ENCODE measurements at places on chromosomes 1 and 21. TPM values are rescaled to one million over a fixed set of nuclear protein-coding genes. Genes with fewer than 3 reads are reported as not detected.

DNA sequence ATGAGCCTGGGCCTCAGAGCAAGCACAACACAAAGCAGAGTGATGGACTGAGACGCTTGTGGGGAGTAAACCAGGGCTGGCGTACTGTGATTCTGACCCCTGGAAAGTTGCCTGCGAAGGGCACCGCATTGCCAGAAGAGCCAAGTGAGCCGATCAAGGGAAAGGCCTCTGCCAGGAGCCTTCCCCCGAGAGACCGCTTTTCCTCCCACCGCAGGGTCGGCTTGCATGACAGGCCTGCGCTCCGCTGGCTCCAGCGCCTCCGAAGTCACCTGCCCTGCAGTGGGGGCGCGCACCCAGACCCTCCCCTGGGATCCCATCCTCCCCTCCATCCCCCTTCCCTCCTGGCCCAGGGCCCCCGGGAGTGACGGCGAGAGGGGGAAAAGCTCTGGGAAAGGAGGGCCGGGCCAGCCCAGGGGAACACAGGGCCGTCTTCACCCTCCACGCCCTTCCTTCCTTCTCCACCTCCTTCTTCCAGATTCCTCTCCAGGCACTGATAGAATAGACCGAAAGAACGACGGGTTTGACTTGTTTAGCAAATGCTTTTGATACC, 165.0 kb downstream of the TRIM33 start:
- peak overlapping the region; percentile 37 for H3K4me3 ChIP-seq
- no peaks in the 10 kb centered on the region for H3K27me3 ChIP-seq

DNA sequence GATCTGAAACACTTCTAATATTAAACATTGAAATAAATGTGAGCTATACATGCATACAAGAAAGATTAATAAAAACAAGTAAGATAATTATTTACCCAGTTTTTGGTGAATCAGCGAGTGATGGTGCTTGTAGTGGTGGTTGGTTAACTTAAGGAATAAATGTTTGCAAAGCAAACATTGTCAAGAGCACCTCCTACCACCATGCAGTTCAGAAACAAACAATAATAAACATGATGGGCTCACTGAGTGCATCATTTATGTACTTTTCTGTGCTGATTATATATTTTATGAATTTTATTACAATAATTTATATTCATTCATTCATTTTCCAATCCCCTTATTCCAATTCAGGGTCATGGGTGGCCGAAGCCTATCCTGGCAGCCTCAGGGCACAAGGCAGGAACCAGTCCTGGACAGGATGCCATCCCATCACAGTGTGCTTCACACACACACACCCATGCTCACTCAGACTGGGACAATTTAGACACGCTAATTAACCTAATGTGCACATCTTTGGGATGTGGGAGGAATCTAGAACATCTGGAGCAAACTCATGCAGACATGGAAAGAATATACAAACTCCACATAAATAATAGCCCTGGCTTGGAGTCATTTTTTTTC, 57.8 kb downstream of the ZMYM4 start:
- no peak overlapping the region for H3K4me3 ChIP-seq
- no peak for DNase-seq
- no peaks in the 10 kb centered on the region for H3K27me3 ChIP-seq
- H3K27ac ChIP-seq, result no peak overlapping the region

DNA sequence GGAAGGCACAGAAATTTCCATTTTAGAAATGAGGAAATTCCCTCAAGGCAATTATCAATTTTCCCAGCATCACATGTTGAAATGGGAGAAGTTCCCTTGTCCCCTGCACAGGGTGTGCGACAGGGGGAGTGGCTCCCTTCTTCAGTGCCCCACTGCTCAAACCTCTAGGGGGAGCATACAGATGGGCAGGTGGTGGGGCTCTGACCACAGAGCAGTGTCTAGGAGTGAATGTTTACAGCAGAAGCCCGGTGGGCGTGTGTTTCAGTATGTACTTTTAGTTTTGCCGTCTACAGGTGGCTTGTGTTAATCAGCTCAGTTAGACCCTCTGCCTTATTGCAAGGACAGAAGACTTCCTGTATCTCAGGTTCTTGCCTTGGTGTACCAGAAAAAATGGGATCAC, 493.7 kb upstream of the PLXNA2 start:
- no peaks in the 10 kb centered on the region for H3K36me3 ChIP-seq
- H3K4me3 ChIP-seq, result no peak overlapping the region
- no peak for DNase-seq
- H3K27me3 ChIP-seq, result no peaks in the 10 kb centered on the region

DNA sequence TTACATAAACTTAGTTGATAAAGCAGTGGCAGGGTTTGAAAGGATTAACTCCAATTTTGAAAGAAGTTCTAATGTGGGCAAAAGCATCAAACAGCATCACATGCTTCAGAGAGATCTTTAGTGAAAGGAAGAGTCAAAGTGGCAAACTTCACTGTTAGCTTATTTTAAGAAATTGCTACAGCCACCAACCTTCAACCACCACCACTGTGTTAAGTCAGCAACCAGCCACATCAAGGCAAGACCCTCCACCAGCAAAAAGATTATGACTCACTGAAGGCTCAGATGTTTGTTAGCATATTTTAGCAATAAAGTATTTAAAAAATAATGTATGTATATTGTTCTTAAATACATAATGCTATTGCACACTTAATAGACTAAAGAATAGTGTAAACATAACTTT, 21.3 kb upstream of the MAGI3 start:
- no peaks in the 10 kb centered on the region for H3K36me3 ChIP-seq
- no peaks in the 10 kb centered on the region for H3K4me1 ChIP-seq
- DNase-seq, result no peak
- H3K27me3 ChIP-seq, result no peaks in the 10 kb centered on the region

GRCh38 chr21:44623575-44623974, 3.3 kb upstream of the KRTAP10-9 start:
- H3K27ac ChIP-seq, result no peak overlapping the region
- H3K4me1 ChIP-seq, result no peaks in the 10 kb centered on the region
- H3K4me3 ChIP-seq, result no peak overlapping the region
- DNase-seq, result no peak
- no peaks in the 10 kb centered on the region for H3K27me3 ChIP-seq
- no peaks in the 10 kb centered on the region for H3K36me3 ChIP-seq

DNA sequence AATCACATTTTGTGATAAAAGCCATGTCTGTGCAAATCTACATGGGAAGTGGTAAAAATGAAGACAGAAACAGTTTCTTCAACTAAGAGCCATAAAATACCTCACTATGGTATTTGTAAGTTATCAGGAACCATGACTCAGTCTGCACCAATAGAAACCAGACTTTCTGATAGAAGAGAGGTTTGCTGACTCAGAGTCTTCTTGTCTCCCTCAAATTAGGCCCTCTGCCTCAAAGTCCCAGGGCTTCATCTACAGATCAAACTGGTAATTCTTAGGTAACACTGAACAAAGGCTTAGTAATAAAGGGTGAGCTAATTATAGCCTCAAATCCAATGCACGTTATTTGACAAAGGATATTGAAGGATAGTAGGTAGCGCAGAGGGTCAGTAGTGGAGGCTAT, 30.9 kb upstream of the SSX2IP start:
- peak overlapping the region; percentile 58 for H3K27ac ChIP-seq
- H3K36me3 ChIP-seq, result no peaks in the 10 kb centered on the region
- H3K27me3 ChIP-seq, result no peaks in the 10 kb centered on the region
- DNase-seq, result no peak
- H3K4me3 ChIP-seq, result no peak overlapping the region
- H3K4me1 ChIP-seq, result peaks cover 6% of the 10 kb centered on the region

GRCh38 chr1:37752213-37752582, 12.7 kb downstream of the EPHA10 start:
- no peaks in the 10 kb centered on the region for H3K4me1 ChIP-seq
- no peaks in the 10 kb centered on the region for H3K27me3 ChIP-seq
- no peak for DNase-seq

DNA sequence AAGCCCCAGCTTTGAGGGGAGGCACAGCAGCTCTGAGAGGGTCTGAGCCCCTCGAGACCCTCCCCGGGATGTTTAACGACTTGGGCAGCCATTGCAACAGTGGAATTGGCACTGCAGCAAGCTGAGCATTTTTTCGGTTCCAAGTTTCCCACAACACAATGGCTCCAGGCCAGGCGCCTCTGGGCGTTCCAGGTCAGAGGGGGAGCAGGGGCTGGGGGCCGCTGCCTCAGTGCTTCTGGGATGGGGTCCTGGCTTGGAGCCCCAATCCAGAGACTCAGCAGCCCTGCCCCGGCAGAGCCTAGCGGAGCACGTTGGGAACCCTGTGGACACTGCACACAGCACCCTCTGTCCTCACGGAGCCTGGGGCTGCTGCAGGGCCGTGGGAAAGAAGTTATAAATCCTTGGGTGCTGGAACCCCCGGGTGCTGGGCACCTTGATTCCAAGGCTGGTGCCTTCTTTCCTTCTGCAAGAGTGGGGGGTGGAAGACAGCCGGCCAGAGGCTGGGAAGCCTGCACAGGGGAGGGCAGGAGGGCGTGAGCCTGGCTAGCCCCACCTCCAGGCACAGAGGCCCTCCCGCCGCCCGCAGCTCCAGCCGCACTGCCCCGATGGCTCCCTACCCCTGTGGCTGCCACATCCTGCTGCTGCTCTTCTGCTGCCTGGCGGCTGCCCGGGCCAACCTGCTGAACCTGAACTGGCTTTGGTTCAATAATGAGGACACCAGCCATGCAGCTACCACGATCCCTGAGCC, 50.1 kb downstream of the COL18A1 start:
- H3K4me1 ChIP-seq, result peaks cover 22% of the 10 kb centered on the region
- H3K27me3 ChIP-seq, result no peaks in the 10 kb centered on the region
- H3K27ac ChIP-seq, result no peak overlapping the region
- no peak for DNase-seq
- H3K36me3 ChIP-seq, result no peaks in the 10 kb centered on the region

DNA sequence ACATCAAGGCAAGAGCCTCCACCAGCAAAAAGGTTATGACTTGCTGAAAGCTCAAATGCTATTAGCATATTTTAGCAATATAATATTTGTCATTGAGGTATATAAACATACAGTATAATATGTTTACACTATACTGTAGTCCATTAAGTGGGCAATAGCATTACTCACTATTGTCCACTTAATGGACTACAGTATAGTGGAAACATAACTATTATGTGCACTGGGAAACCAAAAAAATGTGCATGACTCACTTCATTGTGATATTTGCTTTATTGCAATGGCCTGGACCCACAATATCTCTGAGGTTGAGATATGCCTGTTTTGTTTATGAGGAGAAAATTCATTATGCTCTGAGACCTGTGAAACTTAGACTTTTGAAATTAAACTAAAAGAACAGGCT, 300.0 kb downstream of the BARHL2 start:
- H3K36me3 ChIP-seq, result no peaks in the 10 kb centered on the region
- no peak overlapping the region for H3K4me3 ChIP-seq
- no peak overlapping the region for H3K27ac ChIP-seq
- no peak for DNase-seq

GRCh38 chr1:171477804-171478203, 7.5 kb upstream of the PRRC2C start:
- H3K36me3 ChIP-seq, result no peaks in the 10 kb centered on the region
- H3K4me1 ChIP-seq, result no peaks in the 10 kb centered on the region
- no peak overlapping the region for H3K4me3 ChIP-seq
- DNase-seq, result no peak
- H3K27me3 ChIP-seq, result no peaks in the 10 kb centered on the region

DNA sequence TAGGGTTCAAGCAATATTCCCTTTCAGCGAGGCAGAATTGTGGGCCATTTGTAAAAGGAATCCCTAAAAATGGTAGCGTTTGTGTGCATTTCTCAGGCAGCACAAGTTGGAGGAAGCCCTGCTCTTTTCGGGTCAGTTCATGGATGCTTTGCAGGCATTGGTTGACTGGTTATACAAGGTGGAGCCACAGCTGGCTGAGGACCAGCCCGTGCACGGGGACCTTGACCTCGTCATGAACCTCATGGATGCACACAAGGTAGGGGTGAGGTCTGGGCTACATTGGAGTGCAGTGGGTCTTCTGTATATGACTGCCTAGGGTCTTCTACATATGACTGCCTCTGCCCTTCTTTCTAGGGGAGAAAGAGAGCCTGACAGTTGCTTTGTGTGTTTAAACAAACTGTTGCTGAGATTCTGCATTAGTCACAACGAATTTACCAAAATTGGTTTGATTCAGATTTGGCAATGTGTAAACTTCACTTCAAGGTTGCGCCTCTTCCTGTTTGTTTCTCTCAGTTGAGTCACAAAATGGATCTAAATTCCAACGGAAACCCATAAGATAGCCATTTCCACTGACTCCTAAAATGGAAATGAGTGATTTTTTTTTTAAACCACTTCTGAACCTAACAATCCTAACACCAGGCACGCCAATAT, 40.4 kb upstream of the BMP8A start:
- no peaks in the 10 kb centered on the region for H3K4me1 ChIP-seq
- H3K4me3 ChIP-seq, result no peak overlapping the region
- DNase-seq, result no peak
- H3K27me3 ChIP-seq, result no peaks in the 10 kb centered on the region
- no peaks in the 10 kb centered on the region for H3K36me3 ChIP-seq

DNA sequence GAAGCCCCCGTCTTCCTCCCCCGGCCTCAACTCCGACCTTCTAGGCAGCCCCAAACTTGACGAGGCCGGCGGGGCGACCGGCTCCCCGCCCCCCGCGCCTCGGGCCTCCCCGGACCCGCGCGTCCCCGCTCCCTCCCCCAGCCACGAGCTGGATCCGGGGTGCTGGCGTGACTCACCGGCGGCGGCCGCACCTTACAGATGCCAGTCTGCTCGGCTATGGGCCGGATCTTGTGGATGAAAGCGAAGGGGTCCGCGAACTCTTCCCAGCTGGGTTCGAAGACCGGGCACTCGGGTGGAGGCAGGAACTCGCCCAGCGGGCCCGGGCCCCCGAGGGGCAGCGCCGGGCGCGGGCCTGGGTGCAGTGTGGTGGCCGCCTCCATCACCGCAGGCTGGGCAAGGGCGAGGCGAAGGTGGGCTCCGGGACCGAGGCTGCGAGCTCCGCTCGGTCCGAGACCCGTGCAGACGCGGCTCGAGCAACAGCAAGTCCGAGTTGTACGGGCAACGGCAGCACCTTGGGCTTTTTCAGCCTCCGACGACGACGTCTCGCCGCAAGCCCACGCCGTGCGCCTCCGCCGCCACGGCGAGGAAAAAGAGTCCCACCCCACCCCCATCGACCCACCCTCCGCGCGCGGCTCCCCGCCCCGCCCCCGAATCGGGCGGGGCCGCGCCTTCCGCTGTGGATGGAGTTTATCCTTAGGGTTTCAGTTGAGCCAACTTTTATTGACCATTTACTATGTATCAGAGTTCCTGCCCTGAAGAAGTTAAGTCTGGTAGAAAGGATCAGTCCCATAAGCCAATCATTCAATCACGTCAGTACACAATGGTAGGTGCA, at the start of gene KDM5B:
TSS of gene KDM5B (minus strand) at position 496 of the 832 bp plus-strand sequence. CDS start at position 380, 116 bp downstream.
- DNase-seq, result peak; percentile 76
- H3K4me3 ChIP-seq, result peak within 1 kb of the TSS; percentile 73
- no peaks in the 10 kb centered on the region for H3K27me3 ChIP-seq
- H3K36me3 ChIP-seq, result no peaks in the 10 kb centered on the region

GRCh38 chr1:242546849-242547729, 22.6 kb upstream of the PLD5 start:
- no peaks in the 10 kb centered on the region for H3K36me3 ChIP-seq
- no peak overlapping the region for H3K4me3 ChIP-seq
- DNase-seq, result no peak
- no peaks in the 10 kb centered on the region for H3K27me3 ChIP-seq

GRCh38 chr1:16145030-16145661, 10.7 kb downstream of the EPHA2 start:
- peak overlapping the region; percentile 98 for H3K27ac ChIP-seq
- H3K4me3 ChIP-seq, result peak overlapping the region; percentile 19
- H3K36me3 ChIP-seq, result no peaks in the 10 kb centered on the region
- H3K4me1 ChIP-seq, result peaks cover 39% of the 10 kb centered on the region
- no peaks in the 10 kb centered on the region for H3K27me3 ChIP-seq

Gene EFCAB14
- total RNA-seq, result 63.5 TPM

Gene SGIP1
- total RNA-seq, result 9.9 TPM

Gene BTBD19
- 7.4 TPM for total RNA-seq
